Left colon (tissue), 2 donors: ENCODE measurements at places on chromosomes 5 and 9.

DNA sequence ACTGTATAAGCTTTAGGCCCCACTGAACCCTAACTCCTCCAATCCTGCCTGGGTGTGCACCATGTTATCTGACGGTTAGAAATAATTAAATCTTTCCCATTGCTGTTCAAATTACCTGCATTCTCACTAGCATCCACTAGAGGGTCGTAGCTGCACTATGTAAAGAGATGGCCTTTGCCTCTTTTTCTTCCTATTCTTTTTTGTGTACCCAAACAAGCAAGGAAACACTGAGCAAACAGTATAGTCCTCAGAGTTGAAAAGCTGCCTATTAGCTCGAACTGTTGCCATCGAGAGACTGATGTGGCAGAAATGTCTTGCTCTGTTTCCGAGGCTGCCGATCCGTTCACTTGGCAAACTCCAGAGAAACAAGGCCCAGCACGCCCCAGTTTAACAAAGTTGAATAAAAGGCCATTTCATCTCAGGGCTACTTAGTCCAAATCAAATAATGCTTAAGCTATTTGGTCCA is 163.8 kb upstream of the TRPM3 start:
- DNase-seq, result no peak

GRCh38 chr5:142611154-142611553 is 74.7 kb downstream of the FGF1 start:
- DNase-seq, result peak; percentile 74

DNA sequence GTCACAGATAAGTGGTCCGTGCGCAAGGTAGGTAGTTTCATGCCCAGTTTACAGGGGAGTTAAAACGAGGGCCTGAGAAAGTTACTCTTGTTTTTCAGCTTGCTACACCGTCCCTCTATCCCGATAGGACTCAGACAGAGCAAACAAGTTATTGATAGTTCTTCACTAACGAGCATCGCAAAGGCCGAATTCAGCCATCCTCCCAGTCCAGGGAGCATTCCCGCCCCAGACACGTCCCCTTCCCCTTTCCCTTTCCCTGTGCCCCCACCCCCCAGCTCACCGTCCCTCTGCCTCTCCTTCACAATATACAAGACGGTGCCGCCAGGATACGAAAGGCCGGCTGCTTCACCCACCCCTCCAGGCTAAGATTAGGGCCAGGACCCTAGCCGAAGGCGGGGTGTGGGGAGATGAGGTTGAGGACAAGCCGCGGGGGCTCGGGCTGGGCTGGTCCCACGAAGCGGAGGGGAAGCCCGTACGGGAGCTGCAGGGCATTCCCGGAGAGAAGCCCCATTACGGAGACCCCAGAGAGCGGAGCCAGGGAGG is 599 bp downstream of the KIAA1191 start:
- peak; percentile 36 for DNase-seq

DNA sequence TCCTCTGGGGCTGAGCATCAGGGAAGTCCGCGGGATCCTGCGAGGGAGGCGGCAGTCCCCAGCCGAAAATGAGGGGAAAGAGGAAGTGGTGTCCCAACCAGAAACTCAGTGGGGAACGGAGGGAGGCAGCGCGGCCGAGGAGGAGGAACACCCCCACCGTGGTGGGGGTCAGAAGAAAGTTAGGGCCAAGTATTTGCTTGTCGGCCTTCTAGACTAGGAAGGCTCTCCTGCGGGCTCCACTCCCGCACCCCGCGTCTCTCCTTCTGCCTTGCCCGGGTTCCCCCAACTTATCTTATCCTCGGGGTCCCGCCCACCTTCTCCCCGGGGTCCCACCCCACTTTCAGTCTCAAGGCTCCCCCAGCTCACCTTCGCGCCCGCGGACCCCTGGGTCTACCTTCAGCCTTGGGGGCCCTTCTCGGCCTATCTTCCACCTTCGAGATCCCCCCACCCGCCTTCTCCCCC is 557 bp upstream of the PHF2 start:
- DNase-seq, result peak; percentile 70

DNA sequence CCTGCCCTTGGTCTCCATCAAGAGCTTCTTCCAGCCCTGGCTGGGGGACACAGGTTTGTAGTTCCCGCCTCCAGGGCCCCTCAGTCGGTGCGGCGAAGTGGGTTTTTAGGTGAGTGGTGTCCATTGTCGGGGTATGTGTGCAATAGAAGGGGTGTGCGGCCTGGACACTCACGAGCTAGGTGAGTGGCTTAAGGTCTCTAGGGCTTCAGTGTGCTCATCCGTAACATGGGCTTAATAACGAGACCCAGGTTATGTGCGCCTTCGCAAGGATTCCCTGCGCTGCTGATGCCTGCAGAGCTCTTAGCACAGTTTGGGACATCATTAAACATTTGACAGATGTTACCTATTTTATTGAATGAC is 656 bp downstream of the CEP78 start:
- DNase-seq, result no peak

DNA sequence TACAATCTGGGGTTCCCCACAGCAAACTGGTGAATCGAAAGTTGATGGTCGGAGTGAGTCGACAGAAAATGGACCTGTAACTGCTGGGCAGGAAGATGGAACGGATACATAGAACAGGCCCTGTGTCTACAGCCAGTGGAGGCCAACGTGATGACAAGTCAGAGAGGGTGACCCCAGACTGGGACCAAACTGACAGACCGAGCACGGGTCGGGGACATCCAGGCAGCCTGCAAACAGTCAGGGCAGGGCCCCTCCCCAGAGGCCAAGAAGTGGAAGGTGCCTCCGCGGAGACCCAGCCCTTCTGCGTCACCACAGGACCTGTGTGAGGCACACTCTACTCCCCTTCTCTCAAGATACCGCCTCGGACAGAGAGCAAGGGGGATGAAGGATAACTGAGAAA is 25.1 kb upstream of the FANCC start:
- no peak for DNase-seq

GRCh38 chr9:3863111-3863528 is 337.3 kb upstream of the RFX3 start:
- DNase-seq, result no peak

GRCh38 chr5:125032286-125032685 is 285.8 kb upstream of the ZNF608 start:
- DNase-seq, result no peak

DNA sequence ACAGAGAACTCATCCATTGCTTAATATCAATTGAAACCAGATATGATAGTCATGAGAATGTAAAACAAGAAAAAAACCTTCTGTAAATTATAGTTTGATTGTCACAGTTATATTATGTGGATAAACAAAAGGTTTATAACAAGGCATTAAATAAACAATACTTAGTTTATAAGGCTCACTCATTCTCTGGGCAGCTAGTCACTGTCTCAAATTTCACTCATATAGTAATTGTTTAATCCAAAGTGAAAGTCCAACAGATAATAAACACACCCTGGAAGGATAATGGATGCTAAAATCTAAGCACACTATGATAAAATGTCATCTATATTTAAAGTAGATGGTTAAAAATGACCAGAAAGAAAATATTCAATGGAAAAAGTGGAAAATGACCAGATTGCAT is 30.8 kb upstream of the SLC12A2 start:
- no peak for DNase-seq

DNA sequence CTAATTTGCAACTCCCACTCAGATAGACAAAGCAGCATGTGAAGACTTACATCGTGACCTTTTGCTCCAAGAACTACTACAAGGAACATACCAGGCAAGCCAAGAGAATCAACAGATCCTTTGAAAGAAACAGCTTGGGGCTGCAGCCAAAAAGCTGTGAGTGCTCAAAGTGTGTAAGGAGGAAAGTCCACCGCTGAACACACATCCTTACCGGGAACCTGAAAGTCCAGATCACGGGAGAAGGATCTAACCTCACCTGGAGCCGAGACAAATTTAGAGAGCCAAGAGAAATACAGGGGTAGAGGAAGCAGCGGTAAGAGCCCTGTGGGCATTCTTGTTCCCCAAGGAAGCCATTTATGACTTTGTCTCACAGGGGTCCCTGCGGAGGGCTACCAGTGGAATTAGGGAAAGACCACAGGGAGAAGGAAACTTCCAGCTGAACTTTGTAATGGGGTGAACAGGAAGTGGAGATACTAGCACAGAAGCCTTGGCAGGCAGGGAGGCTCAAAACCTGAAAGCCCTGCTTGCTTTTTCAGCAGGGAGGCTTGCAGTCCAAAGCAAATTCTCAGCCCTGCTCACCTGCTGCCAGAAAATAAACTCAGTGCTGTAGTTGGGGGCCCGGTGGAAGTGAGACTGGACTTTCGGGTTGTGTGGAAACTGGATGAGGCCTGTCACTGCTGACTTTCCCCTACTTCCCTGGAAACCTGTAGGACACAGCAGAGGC is 350.2 kb downstream of the DTWD2 start:
- no peak for DNase-seq

GRCh38 chr5:148268566-148268965 is at the start of gene SPINK13:
TSS of gene SPINK13 (plus strand) at chr5:148268794. CDS start at chr5:148270073, 1,279 bp downstream.
- DNase-seq, result no peak

- no peak for DNase-seq
Observed at GRCh38 chr9:14866200-14866749, 44.0 kb downstream of the FREM1 start.

- DNase-seq, result peak; percentile 7
Observed at GRCh38 chr9:88258024-88258423, 119.7 kb upstream of the SPATA31C2 start.

DNA sequence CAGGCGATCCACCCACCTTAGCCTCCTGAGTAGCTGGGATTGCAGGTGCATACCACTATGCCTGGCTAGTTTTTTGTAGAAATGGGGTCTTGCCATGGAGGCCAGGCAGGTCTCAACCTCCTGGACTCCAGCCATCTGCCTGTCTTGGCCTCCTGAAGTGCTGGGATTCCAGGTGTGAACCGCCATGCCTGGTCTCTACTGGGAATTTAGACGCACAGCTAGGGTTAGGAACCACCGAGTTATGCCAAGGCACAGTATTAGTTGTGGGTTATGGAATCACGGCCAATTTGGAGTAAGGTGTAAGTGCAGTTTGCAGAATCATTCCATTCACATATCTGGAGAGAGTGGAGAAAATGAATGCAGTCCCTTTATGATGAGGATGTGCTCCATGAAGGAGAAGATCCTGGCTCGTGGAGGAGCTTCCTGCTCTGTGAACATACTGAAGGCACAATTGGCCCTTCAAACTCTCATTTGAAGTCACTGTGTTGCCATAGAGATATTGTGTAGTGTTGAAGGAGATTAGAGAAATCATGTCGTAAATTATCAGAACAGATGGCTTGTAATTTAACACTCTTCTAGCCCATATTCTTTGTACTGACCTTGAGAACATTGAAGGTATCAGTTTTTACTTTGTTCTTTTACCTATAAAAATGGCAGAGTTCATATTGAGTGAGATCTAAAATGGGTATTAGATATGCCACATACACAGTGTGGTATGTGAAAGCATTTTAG is 18.8 kb downstream of the TRIO start:
- DNase-seq, result no peak

GRCh38 chr5:50738864-50739263 is 72.4 kb downstream of the PARP8 start:
- DNase-seq, result no peak
